Cardiac muscle cell (in vitro differentiated cells and primary cell): ENCODE measurements at places on chromosomes 2 and 18. TPM values are rescaled to one million over a fixed set of nuclear protein-coding genes. Genes with fewer than 3 reads are reported as not detected.

MOCOS gene
- 0.60 and 0.85 TPM in 2 replicates for total RNA-seq

NAT8 gene
- total RNA-seq: not detected in 2 replicates

DCC gene
- total RNA-seq: 0.14 and 0.27 TPM in 2 replicates

GPR35 gene
- total RNA-seq: 0.70 and 5.1 TPM in 2 replicates

ZNF385B gene
- total RNA-seq: 2.7 and 3.0 TPM in 2 replicates

ZNF396 gene
- 2.8 TPM in 2 replicates for total RNA-seq

GKN1 gene
- total RNA-seq: not detected in 2 replicates

PID1 gene
- total RNA-seq: 0.42 and 1.6 TPM in 2 replicates

B3GNT7 gene
- total RNA-seq: 7.7 and 15.8 TPM in 2 replicates

MC4R gene
- total RNA-seq: 0.21 and 0.54 TPM in 2 replicates

PLEKHH2 gene
- total RNA-seq: 0.32 and 1.0 TPM in 2 replicates

MC2R gene
- total RNA-seq: not detected in 2 replicates

CFAP65 gene
- total RNA-seq: 0.07 and 2.2 TPM in 2 replicates

EIF5B gene
- total RNA-seq: 13.4 and 14.5 TPM in 2 replicates

UGT1A10 gene
- total RNA-seq: not detected in 2 replicates

E2F6 gene
- total RNA-seq: 22.6 and 27.2 TPM in 2 replicates

RAB6D gene
- total RNA-seq: 0.28 TPM in 1 of 2 replicates, not detected in the other

DSG4 gene
- total RNA-seq: not detected in 2 replicates

PRSS56 gene
- total RNA-seq: not detected in 2 replicates

SNED1 gene
- total RNA-seq: 0.09 and 1.2 TPM in 2 replicates

PER2 gene
- total RNA-seq: 2.0 and 3.9 TPM in 2 replicates

CDH20 gene
- not detected in 2 replicates for total RNA-seq

IL36RN gene
- total RNA-seq: not detected in 2 replicates

PLGLB1 gene
- 0.92 and 2.7 TPM in 2 replicates for total RNA-seq

MOGAT1 gene
- total RNA-seq: not detected in 2 replicates

STAM2 gene
- 11.6 and 21.0 TPM in 2 replicates for total RNA-seq
